Left lobe of liver (tissue), 2 donors: ENCODE measurements at places on chromosomes 1 and 21. TPM values are rescaled to one million over a fixed set of nuclear protein-coding genes. Genes with fewer than 3 reads are reported as not detected.

The TNNI3K gene
- total RNA-seq: not detected

The CFHR5 gene
- total RNA-seq: 73.2 TPM

The CELA3B gene
- total RNA-seq: 7.4 TPM

The OPTC gene
- not detected for total RNA-seq

The ZZZ3 gene
- 16.5 TPM for total RNA-seq

The ANGPTL7 gene
- not detected for total RNA-seq

The KRTAP11-1 gene
- not detected for total RNA-seq

The TDRD10 gene
- 2.2 TPM for total RNA-seq

The DAB1 gene
- 1.4 TPM for total RNA-seq

The HES4 gene
- 3.9 TPM for total RNA-seq

The RGL1 gene
- total RNA-seq: 5.9 TPM

The MXRA8 gene
- total RNA-seq: 4.5 TPM

The SPATA21 gene
- total RNA-seq: not detected

The OR6N2 gene
- total RNA-seq: not detected

The FCMR gene
- total RNA-seq: 1.3 TPM

The FAM163A gene
- 0.05 TPM for total RNA-seq

The CD2 gene
- 0.43 TPM for total RNA-seq

The PPOX gene
- 9.3 TPM for total RNA-seq
